ENCODE measurements at places on chromosomes 2 and 18.

DNA sequence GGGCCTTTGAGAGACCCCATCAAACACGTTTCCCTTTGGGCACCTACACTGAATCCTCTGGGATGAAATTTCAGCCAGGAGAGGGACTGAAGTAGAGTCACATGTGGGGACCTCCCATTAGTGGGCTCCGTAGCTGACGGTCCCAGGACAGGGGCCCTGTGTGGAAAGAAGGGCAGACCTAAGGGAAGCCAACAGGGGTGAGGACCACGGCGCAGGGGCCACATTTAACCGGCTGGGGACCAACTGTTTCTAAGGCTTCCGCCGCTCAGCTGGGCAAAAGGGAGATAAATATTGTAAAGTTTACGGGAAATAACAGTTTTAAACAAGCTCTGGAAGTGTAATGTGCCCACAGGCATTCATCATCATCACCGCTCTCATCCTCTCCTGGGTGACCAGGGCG lies 42.7 kb downstream of the RRM2 start:
- DNase-seq: no peak

GRCh38 chr2:166984797-166985196 lies 96.5 kb downstream of the XIRP2 start:
- no peak for DNase-seq

- DNase-seq: no peak
Measured at GRCh38 chr2:31079665-31080064, 58.6 kb downstream of the GALNT14 start.

DNA sequence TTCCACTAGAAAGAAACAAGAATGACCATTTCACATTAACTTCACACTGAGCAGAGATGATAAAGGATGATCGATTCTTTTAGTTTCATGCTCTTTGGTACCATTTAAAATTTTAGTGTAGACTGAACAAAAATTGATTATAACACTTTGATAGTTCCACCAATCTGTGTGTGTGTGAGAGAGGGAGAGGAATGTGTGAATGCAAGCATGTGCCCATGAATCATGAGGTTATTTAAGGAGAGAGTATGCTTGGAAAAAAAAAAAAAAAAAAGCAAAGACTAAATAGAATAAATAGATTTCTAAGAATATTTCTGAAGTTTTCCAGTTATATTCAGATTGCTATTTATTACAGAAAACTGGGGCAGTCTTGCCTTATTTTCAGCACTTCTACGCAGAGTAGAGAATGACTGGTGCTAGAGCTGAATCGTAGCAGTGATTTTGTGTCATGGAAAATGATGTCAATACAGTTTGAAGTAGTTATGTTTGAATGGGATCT lies 900.8 kb downstream of the SLC4A3 start:
- no peak for DNase-seq

GRCh38 chr2:30127016-30127893 lies 19.6 kb upstream of the YPEL5 start:
- DNase-seq: no peak

DNA sequence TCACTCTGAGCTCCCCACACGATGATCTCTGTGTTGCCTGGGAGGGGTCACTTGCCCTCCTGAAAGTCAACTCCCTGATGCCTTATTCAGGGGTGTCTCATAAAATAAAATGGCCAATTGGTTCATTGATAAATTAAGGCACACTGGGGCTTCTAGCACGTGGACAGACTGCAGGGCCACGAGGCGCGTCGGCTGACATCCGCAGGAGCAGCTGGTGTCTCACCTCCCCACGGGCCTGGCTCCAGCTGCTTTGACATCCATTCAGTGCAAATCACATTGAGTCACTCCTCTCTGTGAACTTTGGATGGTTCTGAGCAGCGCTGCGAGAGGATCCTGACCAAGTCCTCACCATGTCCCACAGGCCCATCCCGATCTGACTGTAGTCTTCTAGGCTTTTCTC lies 4.6 kb upstream of the ST8SIA3 start:
- no peak for DNase-seq

- DNase-seq: no peak
Measured at GRCh38 chr2:217099561-217099960, 239.7 kb upstream of the TNP1 start.

- no peak for DNase-seq
Measured at GRCh38 chr2:157874997-157875640, 1.0 kb downstream of the ACVR1 start.

- no peak for DNase-seq
Measured at GRCh38 chr2:145185696-145186095, 665.8 kb upstream of the ZEB2 start.

- DNase-seq: no peak
Measured at GRCh38 chr2:18268400-18268799, 292.1 kb downstream of the RDH14 start.

DNA sequence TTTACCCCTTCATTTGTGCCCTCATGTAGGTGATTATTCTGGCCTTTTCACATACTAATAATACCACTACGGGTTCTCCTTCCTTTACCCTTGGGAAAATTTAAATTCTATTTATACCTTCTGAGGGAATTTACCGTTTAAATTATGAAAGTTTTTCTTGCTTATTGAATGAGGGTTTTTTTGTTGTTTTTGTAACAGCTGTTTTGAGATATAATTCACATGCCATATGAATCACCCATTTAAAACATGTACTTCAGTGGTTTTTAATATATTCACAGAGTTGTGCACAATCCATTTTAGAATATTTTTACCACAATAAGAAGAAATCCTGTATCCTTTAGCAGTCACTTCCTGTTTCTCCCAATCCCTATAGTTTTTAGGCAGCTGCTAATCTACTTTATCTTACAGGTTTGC lies 54.7 kb downstream of the EML4 start:
- no peak for DNase-seq
